ENCODE measurements at places on chromosomes 6 and 20.

- DNase-seq, result no peak
These were observed 402 bp downstream of the ZBTB12 start for GRCh38 chr6:31901415-31901952.

DNA sequence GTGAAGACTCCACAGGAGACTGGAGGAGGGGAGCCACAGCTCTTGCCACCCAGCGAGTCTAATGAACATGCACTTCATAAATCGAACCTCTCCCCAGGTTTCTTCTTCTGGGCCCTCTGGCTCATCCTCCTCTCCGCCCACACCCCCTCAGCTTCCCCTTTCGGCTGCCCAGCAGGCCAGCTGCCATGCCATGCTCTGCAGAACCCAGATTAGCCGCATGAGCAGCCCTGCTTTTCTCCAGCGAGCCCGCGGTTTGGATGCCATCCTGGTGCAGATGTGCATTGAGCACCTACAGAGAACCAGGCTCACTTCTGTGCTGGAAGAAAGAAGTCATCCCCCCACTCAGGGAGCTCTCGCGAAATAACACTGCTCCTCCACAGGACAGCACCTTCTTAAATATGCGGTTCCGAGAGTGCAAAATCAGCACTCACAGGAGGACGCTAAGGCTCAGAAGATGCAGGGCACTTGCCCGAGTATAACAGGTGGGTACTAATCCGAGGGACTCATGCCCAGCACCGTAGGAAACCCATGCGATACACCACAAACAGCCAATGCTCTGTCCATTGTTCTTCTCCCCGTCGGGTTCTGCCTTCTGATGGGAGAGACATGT lies 143.0 kb upstream of the THBS2 start:
- DNase-seq, result no peak

GRCh38 chr20:54938707-54939106 lies 463.3 kb downstream of the DOK5 start:
- no peak for DNase-seq

DNA sequence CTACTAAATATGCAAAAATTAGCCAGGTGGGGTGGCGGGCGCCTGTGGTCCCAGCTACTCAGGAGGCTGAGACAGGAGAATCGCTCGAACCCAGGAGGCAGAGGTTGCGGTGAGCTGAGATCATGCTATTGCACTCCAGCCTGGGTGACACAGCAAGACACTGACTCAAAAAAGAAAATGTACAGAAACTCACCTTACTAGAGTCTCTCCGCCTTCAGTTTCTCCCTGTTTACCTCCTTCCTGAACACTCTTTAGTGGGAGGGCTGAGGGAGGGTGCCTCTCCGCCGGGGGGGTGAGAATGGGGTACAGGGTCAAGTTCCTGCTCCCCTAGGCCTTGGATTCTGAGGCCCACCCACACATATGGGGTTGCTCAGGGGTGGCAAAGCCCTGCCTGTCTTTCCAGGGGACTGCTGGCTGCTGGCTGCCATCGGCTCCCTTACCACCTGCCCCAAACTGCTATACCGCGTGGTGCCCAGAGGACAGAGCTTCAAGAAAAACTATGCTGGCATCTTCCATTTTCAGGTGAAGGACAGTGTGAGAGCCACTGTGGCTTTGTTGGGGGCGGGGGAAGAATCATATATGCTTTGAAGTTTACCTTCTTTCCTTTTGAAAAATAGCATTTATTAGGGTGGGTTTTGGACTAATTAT lies 13.4 kb downstream of the CAPN11 start:
- no peak for DNase-seq

DNA sequence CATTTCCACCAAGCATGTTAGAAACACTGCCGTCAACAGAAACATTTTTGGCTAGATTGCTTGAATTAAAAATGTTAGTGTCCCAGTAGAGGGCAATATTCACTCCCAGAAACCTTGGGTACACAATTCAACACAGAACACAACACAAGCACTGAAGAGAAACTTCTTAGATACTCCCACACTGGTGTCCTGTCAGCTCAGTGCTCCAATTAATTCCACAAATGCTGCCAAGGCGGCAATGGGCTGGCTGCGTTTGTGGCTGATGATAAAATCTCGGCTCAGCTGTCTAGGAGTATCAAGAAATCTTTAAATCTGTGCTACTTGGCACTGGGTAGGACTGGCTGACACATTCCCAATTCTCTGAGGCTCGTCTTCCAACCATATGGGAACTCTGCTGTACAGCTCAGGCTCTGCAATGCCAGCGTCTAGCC lies 39.3 kb downstream of the BEND3 start:
- DNase-seq, result no peak

DNA sequence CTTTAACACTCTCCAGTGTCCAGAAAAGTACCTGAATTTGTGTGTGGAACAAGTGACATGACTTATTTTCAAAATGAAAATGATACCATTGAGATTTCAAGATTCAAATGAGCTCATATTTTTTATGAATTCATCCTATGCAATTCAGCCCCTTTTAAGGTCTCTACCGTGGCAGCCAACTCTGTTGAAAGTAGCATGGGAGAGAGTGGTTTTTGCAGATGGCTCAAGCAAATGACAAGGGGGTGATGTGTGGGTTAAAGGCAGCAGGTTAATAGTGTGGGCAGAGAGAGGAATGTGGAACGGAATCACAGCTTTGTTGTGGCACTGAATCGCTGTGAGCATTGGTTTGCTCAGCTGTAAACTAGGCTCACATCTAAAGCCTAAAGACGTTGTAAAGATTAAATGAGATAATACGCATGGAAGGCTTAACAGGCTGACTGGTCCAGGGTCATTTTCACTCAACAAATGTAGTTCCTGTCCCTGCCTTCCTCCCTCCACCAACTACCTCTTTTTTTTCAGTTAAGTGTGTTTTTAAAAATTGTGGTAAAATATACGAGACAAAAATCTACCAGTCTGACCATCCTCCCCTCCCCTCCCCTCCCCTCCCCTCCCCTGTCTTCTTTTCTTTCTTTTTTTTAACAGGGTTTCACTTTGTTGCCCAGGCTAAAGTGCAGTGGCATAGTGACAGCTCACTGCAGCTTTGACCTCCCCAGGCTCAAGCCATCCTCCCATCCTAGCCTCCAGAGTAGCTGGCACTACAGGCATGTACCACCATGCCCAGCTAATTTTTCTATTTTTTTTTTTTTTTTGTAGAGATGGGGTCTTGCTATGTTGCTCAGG lies 114.7 kb upstream of the ZNF217 start:
- DNase-seq, result no peak

DNA sequence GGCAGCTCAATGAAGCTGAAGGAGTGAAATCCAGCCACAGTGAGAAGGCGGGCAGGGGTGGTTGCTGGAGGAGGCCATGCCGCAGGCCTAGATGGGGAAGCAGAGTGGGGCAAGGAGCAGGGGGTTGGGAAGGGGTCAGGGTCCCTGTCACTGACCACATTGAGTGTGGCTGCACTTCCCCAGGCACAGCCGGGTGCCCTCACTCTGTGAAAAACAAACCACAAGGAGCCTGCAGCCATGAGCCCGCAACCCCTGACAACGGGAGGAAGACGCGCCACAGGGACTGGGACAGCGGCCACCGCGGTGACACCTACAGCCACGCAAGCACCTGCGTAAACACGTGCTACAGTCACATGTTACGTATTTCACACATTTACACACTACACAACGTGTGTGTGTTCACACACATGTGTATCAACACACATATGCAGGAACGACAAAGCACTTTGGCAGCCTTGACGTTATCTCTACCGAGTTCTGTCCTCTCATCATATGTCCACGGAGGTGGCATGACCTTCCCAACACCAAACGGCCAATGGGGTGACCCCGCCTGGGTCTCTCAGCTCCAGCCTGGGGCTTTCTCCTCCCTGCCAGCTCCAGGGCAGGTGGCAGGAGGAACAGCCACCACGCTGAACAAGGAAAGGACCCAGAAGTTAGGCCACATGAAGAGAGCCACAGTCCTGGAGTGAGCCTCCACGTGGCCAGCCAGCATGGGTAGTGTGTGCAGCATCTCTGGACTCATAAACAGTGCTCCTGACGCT lies 137.6 kb upstream of the RPS6KA2 start:
- no peak for DNase-seq

DNA sequence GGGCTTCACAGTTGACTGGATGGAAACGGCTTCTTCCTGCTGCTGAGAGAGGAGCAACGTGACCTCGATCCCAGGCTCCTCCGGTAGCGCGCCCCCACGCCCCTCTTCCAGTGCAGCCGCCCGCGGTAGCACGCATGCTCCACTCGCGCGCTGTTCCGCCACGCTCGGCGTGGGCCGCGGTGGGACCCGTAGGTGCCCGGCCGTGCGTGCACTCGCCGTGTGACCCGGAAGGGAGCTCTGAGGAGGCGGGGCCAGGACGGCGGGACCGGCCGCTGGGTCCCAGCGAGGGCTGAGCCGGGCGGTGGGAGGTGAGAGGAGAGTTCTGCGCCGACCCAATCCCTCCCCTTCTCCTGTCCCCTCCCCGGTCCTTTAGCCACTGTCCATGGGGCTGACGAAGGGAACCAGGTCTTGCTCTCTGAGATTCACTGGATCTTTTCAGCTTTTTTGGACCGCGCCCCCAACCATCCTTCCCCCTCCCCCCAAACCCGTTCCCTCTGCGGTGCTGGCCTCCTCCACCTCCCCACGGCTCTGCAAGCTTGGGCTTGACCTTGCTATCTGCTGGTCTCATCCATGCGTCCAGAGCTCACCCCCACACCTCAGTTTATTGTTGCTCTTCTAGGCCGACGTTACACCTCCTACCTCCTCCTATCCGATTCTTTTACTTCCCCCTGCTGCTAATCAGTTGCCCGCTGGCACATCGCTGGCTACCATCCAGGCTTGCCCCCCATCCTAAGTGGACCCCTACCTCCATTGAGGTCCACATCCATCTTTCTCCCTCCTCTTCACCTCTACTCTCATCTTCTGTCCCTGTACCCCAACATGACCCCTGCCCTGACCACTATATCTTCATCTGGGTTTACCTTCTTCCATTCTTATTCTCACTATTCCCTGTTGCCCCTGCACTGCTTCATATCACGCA lies at the start of gene CUL9:
Gene CUL9 (plus strand): TSS at position 255 of the 919 bp plus-strand sequence. CDS start 2,115 bp downstream, outside the sequence.
- DNase-seq, result no peak

GRCh38 chr6:154386848-154387717 lies 30.5 kb upstream of the IPCEF1 start:
- peak; percentile 82 for DNase-seq

DNA sequence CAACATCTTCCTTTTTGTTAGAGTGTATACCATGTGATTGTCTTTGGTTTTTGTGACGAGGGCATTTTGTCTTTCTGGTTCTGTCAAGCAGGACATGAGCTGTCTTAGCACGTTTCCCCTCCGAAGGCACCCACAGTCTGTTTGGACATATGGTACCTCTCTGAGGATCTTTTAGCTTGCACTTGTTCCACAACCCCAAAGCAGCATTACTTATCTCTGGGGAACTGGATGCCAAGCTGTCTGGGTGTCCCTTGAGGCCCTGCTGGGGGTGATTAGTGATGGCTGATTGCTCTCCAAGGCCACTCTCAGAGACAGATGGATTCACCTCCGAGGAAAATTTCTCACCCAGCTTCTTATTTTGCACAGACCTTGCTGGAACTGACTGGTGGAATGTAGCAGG lies 445.0 kb upstream of the CHD6 start:
- DNase-seq, result no peak

GRCh38 chr6:161161889-161162624 lies 111.8 kb downstream of the AGPAT4 start:
- no peak for DNase-seq

DNA sequence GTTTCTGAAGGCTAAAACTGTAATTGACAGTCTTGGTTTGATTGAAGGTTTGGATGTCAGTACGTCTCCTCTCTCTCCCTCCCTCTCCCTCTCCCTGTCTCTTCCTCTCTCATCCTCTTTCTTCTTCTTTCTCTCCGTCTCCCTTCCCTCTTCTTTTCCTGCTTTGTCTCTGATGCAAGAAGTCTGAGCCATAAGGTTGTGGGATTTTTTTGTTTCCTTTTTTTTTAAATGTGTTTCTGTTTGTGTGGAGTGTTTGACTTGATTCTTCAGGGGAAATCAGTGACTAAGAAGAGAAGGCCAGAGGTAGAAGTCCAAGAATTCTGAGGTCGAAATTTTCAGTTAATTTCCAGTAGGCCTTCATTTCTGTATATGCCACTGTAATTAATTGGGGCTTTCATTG lies 111.9 kb downstream of the FOXO3 start:
- no peak for DNase-seq

DNA sequence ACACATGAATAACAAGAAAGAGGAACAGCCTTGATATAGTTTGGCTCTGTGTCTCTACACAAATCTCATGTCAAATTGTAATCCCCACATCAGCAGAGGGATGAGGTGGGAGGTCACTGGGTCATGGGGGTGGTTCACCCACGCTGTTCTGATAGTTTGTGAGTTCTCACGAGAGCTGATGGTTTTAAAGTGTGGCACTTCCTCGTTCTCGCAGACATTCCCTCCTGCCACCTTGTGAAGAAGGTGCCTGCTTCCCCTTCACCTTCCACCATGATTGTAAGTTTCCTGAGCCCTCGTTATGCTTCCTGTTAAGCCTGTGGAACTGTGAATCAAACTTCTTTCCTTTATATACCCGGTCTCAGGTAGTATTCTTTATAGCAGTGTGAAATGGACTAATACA lies 13.1 kb downstream of the SRPK1 start:
- no peak for DNase-seq

- no peak for DNase-seq
These were observed 27.1 kb upstream of the RIPK1 start for GRCh38 chr6:3041147-3041546.

- DNase-seq, result no peak
These were observed 93.2 kb upstream of the MAN1A1 start for GRCh38 chr6:119442776-119443184.

DNA sequence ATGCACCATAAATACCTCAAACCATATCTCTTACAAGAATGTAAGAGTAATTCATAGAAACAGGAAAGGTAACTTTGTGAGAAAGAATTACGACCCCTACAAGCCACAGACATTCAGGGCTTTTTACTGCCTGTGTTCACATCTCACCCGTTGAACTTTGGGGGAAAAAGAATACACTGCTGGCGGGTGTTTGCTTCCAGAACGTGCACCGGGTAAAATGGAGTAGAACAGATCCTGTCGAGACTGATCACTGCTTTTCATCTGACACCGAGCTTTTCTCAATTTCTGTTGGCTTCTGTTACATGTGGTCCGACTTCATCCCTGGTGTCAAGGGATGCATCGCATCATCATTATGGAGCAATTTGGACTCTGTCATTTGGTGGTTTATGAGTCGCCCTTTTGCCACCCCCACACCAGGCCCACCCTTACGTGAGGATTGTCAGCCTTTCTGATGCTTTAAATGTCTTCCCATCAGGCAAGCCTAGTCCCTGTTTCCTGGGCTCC lies 219.2 kb upstream of the ZFP64 start:
- no peak for DNase-seq

- DNase-seq, result no peak
These were observed 808.1 kb upstream of the MANEA start for GRCh38 chr6:94769197-94769596.
